ENCODE measurements at places on chromosomes 1 and 21. TPM values are rescaled to one million over a fixed set of nuclear protein-coding genes. Genes with fewer than 3 reads are reported as not detected.

SLFNL1 gene
- total RNA-seq = 4.8 TPM

CFHR3 gene
- total RNA-seq = 0.24 TPM

HFM1 gene
- 1.2 TPM for total RNA-seq

TRPM2 gene
- total RNA-seq = 17.9 TPM

SHE gene
- 40.1 TPM for total RNA-seq

KRTAP7-1 gene
- total RNA-seq = not detected

GNL2 gene
- 37.5 TPM for total RNA-seq

S100A12 gene
- total RNA-seq = 54.9 TPM

CGN gene
- 52.9 TPM for total RNA-seq

CFAP57 gene
- 4.1 TPM for total RNA-seq

ATP5PF gene
- total RNA-seq = 75.8 TPM

CA6 gene
- total RNA-seq = not detected

LIPI gene
- not detected for total RNA-seq

LCE1D gene
- not detected for total RNA-seq

MFAP2 gene
- 11.9 TPM for total RNA-seq

All from lower lobe of right lung (tissue), 2 donors.